ENCODE measurements at places on chromosomes 12 and 14.

GRCh38 chr14:27712364-27712763 lies 1054.2 kb upstream of the FOXG1 start:
- no peak for DNase-seq

DNA sequence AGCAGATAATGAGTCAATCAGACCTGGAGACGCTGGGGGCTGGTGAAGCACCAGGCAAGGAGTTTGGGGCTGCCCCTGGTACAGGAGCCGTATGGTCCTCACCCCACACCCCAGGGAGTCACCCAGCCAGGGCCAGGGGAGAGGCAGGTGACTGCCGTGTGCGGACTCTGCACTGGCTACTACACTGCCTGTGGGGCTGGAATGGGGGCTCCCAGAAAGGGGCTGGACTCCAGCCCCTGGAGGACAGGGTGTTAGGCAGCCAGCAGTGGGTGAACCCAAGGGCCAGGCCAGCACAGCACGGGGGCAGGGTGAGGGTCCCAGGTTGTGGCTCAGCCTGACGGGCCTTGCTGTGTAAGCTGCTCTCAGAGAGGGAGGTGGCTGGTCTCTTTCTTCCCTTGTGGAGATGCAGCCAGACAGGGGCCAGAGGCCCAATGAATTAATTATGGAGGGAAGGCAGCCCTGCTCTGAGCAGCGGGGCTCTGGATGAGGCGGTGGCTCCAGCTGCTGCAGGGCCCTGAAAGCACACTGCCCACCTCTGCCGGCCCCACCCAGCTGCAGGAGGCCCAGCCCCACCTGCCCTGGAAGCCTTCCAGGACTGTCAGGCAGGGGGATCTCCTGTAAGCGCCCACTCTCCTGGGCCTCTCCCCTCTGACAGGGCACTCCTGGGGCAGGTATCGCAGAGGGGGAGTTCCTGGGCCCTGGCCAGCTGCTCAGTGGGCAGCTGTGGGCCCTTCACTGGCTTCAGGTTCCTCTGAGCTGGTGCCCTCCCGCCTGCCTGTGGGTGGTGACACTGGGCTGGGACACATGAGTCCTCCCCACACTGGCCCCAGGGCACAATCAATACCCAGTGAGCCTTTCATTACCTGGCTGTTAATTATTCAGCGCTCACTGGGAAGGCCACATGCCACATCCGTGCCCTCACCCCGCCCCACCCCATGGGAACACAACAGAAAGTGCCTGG lies 142.5 kb upstream of the C14orf180 start:
- DNase-seq: no peak

GRCh38 chr12:89087876-89088275 lies 264.4 kb downstream of the DUSP6 start:
- DNase-seq: no peak

- DNase-seq: no peak
Observed at GRCh38 chr14:103512701-103513611, 9.7 kb downstream of the CKB start.

GRCh38 chr14:58808828-58809227 lies 171.1 kb downstream of the DACT1 start:
- DNase-seq: peak; percentile 78

All from mesenchymal stem cell (in vitro differentiated cells and primary cell).